ENCODE measurements at places on chromosomes 12 and 14.

GRCh38 chr14:100212476-100213333 lies 26.2 kb upstream of the YY1 start:
- no peak for DNase-seq

DNA sequence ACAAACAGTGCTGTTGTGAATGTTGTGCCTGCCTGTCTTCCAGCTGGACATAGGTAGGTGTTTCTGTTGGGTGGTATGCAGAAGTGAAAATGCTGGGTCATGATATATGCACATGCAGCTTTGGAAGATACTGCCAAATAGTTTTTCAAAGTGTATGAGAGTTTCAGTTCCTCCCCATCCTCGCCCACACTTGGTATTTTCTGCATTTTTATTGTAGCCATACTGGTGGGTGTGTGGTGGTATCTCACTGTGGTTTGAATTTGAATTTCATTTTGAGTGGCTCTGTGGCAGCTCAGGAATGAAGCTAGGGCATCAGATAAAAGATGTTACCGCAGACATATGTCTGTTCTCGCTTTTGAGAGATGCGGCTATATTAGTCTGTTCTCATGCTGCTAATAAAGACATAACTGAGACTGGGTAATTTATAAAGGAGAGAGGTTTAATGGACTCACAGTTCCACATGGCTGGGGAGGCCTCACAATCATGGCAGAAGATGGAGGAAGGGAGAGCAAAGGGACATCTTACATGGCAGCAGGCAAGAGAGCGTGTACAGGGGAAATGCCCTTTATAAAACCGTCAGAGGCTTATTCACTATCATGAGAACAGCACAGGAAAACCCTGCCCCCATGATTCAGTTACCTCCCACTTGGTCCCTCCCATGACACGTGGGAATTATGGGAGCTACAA lies 183.1 kb downstream of the CAND1 start:
- DNase-seq: no peak

DNA sequence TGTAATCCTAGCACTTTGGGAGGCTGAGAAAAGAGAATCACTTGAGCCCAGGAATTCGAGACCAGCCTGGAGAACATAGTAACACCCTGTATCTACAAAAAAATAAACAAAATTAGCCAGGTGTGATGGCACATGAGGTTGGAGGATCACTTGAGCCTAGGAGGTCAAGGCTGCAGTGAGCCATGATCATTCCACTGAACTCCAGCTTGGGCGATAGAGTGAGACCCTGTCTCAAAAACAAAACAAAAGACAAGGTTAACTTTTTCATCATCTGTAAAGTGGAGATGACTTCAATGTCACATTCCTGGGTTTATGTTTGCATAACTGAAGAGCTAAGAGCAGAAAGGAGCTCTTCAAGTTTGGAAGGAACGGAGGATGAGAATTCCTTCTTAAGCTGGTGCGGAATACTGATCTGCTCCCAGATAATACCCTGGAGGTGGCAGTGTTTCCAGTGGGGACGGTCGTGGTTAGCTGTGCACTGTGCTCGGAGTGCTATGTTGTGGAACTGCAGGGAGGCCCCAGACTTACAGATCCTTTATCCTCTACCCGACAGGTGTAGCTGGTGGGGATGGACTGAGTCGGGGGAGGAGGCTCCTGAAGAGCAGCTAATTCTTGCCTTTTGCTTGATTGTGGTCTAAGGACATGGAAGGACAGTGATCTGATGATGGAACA lies 22.5 kb upstream of the BICD1 start:
- no peak for DNase-seq

GRCh38 chr12:6273205-6273540 lies 37.3 kb upstream of the PLEKHG6 start:
- DNase-seq: no peak

DNA sequence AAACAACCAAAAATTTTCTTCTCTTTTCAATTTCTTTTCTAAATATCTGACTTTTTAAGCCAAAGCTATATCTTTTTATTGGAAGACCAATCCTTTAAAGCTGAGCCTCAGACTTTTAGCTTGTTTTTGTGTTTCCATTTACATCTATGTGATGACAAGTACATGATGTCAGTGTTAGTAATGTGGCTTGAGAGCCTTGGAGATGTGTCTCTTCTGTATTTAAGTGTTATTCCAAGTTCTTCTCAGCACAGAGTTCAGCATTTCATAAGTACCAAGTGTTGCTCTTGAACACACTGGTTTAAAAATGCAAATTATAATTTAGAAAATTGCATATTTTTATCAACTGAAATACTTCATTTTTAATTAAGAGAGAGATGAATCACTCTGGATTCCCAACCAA lies 948.9 kb upstream of the FLRT2 start:
- no peak for DNase-seq

- DNase-seq: no peak
Observed at GRCh38 chr14:26685401-26685800, 87.6 kb upstream of the NOVA1 start.
